ENCODE measurements at places on chromosomes 6 and 20.
A peak's percentile ranks its signal among the peaks of the same experiment; 100 is the strongest.

GRCh38 chr6:166673309-166673708, 46.3 kb upstream of the RPS6KA2 start:
- DNase-seq: no peak

GRCh38 chr6:44471271-44471981, 83.9 kb downstream of the CDC5L start:
- no peak for DNase-seq

- no peak for DNase-seq
Observed at GRCh38 chr6:133806382-133807140, 82.4 kb upstream of the TCF21 start.

DNA sequence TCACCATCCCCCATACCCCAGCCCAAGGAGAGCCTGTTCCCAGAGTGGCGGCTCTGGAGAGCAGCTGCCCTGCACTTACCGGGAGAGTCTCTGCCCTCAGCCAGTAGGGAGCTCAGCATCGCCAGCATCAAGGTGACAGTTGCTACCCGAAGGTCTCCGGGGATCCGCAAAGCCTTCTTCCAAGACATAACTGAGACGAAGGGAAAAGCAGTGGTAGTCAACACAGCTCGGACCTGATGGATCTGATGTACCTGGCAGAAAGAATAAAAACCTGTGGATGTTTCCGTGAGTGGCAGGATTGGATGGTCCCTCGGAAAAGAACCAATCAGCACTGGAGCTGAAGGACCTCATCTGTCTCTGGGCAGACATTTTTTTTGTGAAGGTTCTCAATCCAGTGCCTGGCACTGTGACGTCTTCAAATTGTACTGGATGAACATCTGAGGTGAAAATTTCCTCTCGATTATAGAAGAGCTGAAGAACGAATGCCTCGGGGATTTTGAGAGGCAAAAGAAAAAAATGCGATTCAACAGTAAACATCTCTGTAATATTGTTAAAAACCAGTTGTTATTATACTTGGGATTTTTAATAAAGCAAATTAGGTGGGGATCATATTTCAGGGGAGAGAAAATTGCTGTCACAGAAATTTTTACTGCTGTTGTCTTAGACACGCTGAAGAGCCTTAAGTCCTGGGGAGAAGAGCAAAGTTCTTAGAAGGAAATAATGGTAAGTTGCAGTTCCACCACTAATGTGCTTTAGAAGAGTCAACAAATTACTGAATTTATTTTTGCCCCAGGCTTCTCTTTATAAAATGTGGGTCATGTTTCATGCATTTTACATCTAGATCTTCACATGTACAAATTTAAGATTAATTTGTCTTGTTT, at the start of gene HLA-DQB1:
Gene HLA-DQB1 (minus strand): TSS at position 238 of the 881 bp plus-strand sequence. CDS start 50 bp downstream, at position 188.
- peak; percentile 53 for DNase-seq

DNA sequence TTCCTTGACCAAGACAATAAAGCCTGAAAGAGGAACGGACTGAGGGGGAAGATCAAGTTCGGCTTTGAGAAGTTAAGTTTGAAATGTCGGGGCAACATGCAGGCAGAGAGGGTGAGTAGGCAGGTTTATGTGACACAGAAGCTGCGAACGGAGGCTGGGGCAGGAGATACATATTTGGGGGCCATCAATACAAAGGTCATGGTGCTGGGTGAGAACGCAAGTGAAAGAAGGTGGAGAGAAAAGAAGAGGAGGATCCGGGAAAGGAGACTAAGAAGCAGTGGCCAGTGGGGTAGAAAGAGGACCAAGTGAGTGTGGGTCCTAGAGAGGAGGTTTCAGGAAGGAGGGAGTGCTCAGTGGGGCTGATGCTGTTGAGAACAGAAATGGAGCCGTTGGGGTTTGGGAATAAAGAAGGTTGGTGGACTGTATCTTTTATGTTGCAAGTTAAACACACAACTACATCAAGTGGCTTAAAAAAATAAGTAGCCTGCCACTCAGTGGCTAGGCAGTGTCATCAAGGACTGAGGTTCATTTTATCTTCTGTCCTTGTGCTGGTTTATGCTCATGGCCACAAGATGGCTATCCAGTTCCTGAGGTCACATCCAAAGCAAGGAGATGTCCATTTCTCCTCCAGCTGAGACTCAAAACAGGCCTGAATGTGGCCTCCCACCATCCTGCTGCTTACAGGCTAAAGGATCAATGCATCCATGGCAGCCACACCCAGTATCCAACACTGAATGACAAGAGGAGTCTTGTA, 1.7 kb upstream of the BLCAP start:
- DNase-seq: no peak

DNA sequence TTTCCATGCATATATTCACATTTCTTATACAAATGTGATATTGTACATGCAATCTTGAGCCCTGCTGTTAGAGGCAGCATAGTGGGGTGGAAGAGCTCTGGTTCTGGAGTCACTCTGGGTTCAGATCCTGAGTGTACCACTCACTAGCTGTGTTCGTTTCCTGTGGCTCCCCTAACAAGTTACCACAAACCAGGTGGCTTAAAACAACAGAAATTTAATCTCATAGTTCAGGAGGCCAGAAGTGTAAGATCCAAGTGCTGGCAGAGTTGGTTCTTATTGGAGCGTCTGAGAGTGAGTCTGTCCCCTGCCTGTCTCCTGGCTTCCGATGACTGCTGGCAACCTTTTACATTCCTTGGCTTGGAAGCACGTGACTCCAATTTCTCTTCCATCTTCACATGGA, 115.6 kb downstream of the MAP3K7 start:
- DNase-seq: no peak

- DNase-seq: no peak
Observed at GRCh38 chr20:59752704-59753460, 148.5 kb downstream of the PHACTR3 start.

DNA sequence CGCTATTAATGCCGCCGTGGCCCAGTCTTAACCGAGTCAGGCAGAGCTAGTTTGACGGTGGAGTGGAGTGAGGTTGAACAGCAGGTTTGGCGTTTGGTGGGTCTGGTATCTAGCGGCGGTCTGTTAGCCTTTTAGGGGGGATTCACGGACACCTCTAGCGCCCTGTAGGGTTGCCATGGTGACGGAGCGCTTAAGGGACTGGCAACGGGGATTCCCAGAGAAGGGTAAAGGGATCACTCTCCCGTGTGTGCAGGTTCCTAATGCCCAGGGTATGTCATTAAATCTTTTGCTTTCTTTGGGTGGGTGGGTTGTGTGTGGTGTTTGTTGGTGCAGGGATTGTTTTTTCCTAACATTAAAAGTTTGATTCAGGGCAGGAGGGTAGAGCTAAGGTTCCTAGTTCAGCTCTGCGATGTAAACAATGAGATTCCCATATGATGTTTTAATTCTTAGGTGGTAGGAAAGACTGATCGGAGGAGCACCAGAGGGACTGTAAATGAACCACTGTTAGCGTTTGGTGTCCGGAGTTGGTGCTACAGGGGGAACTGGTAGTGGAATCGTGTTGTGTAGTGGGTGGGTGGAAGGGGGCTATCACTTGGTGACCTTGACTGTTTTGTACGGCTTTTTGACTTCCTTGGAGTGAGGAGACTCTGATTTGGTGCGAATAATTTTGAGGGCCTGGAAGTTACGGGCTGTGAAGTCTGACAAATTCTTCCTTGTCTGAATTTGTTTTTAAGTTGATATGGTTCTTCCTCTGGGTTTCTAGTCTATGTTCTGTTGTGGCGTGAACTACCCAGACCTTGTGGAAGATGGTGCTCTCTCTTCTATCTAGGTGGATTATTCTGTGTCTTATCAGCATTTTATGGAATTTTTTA, 5.0 kb downstream of the BRD2 start:
- peak; percentile 57 for DNase-seq

- no peak for DNase-seq
Observed at GRCh38 chr6:134967711-134968110, 17.8 kb upstream of the ALDH8A1 start.

DNA sequence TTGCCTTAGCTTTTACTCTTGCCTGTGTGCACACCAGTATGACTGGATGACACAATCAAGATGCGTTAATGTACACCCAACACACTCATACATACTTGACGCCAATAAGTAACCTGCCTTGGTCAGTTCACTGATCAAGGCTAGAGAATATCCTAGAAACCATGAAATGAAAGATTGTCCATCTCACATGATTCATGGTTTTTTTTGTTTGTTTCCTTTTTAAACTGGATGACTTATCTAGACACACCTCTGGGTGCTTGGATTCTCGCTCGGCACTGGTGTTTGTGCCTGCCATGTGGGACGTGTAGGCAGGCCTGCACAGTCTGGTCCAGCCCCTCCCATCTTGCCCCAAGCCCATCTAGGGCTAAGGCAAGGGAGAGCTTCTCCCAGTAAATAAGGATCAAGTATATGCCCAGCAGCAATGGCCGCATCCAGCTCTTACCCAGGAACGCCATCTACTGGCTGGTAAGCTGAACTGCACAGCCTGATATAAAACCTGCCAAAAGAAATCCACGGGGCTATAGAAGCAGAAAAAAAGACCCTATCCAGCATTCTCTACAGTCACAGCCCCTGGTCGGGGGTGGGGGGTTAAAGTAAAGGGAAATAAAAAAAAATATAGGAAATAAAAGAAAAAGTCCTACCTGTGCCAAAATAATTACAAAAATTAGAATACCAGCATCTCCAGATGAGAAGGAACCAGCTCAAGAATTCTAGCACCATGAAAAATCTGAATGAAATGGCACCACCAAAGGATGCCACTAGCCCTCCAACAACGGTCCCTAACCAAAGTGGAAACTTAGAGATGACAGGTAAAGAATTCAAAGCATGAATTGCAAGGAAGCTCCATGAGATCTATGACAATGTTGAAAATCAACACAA, 73.3 kb downstream of the OTOR start:
- DNase-seq: peak; percentile 72

GRCh38 chr6:136015531-136015930, 164.0 kb downstream of the PDE7B start:
- no peak for DNase-seq

DNA sequence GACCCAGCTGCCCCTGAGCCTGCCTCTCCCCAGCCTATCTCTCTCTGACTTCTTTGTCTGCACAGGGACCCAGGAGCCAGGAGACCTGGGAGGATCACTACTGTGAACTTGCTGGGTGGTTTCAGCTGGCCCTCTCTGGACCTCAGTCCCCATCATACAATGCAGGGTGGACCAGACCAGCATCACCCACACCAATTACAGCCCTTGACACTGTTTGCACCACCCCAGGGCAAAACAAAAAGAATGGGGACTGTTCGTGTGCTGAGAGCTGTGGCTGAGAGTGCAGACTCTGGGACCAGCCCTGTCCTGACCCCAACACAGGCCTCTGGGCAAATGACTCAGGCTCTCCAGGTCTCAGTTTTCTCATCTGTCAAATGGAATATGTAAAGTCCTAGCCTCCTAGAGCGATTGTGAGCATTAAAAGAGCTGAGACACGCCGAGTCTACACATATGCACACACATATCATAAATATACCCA, 25.4 kb downstream of the PTGIS start:
- no peak for DNase-seq

DNA sequence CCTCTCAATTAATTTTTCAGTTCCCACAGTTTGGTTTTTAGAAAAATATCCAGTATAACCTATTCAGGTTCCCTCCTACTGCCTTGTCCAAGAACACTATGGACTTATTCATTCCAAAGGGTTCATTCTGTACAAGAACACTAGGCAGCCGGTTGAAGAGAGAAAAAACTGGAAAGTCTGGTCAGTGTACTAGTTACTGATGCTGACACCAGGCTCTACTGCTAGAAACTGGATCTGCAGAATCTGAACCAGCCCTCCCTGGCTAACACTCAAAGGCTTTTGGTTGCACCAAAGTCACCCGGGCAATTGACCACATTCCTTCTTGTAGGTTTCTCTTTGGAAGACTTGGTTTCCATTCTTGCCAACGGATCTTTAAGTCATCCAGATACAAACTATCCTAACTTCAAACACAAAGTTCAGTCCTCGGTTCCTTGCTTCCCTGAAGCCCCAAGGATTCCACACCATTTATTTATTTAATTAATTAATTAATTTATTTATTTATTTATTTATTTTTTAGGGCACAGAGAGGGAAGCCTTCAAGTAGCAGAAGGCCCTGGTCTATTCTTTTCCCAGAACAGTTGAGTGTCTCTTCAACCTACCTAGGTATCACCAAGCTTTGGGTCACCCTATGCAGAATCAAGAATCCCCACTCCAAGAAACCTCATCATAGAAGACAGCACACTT, 268.1 kb downstream of the ADGB start:
- no peak for DNase-seq

- no peak for DNase-seq
Observed at GRCh38 chr6:25684565-25684964, 32.5 kb downstream of the SCGN start.

Data from mesendoderm (in vitro differentiated cells).